ENCODE measurements at places on chromosomes 2 and 18.

DNA sequence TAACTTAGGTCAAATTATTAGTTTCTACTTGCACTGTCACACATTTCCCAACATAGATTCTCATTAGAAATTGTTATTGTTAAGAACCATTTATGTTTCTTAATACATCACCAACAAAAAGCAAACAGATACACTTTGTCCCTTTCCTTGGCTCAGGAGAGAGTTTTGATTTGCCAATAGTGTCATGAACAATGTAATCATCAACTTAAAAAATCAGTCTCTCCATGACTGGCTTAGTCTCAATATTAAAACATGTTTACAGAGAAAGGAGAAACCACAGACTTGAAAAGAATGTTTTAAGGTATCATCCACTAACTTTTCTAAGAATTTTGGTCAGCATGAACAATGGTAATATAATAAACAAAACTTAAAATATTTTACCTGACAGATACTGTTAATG lies 416.5 kb upstream of the KCNH7 start:
- no peak for DNase-seq

DNA sequence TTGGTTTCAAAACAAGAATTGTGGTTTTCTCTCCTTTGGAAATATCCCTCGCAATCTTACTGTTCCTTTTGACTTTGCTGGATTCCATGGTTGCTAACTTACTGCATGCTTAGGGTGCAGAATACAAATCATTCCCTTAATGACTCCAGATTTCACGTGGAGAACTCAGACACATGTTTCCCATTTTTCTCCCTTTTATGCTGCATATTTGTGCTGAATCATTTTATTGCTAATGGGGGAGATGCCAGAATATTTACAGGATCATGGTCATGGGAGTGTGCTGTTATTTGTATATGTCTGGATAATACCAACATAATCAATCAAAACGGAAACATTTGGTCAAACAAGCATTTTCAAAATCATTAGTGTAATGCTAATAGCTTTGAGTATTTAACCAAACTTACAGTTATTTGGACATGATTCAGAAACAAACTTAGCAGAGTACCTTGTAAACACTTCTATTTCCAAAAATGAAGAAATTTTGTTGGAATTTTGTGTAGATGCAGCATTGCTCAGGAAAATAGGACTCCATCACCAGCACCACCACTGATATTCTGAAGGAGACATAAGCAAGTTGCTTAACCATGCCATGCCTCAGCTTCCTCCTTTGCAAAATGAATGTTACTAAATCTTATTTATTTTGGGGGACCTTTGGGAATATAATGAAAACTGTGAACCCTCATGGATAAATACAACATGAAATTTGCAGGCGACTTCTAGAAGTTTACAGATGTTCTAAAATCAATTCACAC lies 122.5 kb upstream of the RND3 start:
- no peak for DNase-seq

DNA sequence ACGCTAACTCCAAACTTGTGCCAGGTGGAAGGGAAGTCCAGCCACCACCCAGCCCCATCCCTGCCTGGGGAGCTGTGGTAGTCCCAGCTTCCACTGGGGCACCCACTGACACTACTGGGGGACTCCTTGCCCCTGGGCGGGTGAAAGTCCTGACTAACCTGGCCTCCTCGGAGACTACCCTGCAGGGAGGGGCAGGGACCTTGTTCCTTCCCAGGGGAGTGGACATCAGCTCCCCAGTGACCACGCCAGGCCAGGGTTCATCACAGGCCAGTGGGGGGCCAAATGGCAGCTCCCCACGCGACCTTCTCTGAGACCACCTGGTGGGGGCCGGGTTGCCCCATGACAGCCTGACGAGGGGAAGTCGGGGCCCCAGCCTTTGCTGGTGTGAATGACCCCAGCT lies 420.0 kb upstream of the SALL3 start:
- no peak for DNase-seq

GRCh38 chr2:51387235-51387634 lies 355.3 kb upstream of the NRXN1 start:
- DNase-seq = no peak

DNA sequence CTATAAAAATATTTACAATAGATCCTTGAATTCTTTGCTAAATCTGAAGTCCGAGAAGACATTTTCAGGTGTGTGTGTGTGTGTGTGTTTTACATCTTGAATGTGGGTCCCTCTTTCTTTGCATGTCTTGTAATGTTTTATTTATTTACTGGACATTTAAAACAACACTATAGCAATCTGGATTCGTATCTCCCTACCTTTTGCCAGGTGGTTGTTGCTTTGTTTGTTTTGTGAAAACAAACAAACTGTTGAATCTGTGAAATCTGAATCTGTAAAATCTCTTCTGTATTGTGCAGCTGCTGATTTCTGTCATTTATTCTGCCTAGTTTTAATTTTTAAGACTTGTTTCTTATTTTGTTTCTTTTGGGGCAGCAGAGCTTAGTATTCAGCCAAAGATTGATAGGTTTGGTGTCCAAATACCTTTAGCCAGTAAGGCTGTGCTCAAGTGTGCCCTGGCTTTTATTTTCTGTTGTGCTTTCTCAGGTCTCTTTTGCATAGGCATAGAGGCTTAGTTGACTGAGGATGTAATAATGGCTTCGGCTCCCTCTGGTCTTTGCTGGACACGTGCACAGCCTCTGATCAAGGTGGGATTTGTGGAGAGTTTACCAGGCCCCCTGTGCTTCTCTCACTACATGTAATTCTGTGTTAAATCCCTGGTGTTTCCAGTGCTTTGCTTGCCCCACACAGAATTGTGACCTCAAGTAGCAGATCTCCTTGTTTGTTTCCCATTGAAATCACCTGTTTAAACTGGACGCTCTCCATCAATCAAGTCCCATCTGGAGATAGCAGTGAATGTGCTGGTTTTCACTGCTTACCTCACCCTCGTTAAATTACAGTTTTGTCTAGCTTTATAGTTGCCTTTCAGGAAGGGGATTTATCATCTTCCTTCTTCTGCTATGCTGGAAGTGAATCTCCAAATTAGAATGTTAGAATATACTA lies 71.1 kb downstream of the BIRC6 start:
- DNase-seq = no peak

GRCh38 chr2:134532537-134532936 lies 186.3 kb downstream of the TMEM163 start:
- no peak for DNase-seq

DNA sequence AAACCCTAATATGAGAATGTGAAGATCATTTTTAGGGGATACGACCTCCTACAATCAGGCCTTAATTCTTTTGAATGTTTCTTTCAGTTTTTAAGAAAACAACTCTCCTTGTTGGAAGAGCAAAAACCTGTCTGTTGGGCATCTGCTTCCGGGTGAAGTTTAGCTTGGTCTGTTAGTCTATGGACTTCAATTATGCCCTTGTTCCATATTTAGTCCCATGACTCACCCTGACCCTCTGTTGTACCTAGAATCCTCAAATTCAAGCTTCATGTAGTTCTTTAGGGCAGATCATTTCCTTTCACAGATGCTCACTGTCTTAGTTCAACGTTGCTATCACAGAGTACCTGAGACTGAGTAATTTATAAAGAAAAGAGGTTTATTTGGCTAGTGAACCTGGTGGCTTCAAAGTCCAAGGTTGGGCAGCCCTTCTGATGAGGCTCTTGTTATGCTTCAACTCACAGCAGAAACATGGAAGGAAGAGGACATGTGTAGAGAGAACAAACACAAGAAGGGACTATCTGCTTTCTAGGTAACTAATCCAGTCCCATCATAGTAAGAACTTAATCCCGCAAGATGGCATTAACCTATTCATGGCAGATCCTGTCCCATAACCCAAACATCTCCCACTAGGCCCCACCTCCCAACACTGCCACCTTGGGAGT lies 82.5 kb upstream of the SERPINE2 start:
- DNase-seq = no peak

DNA sequence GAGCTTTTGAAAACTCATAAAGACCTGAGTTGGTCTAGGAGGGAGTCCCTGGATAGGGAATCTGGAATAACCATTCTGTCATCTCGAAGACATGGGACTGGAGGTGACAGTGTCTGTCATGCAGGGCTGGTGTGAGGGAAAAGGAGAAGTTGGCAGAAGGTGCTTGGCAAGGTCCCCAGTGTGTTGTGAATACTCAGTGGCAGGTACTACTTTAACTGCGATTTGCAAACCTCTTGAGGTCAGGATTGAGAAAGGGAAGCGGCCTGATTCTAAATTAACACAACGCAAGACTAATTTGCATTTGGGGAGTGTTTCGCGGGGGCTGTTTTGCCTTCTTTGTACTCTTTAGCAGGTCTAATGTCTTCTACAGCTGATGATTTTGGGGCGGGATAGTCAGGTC lies 77.0 kb upstream of the TMEM200C start:
- no peak for DNase-seq

DNA sequence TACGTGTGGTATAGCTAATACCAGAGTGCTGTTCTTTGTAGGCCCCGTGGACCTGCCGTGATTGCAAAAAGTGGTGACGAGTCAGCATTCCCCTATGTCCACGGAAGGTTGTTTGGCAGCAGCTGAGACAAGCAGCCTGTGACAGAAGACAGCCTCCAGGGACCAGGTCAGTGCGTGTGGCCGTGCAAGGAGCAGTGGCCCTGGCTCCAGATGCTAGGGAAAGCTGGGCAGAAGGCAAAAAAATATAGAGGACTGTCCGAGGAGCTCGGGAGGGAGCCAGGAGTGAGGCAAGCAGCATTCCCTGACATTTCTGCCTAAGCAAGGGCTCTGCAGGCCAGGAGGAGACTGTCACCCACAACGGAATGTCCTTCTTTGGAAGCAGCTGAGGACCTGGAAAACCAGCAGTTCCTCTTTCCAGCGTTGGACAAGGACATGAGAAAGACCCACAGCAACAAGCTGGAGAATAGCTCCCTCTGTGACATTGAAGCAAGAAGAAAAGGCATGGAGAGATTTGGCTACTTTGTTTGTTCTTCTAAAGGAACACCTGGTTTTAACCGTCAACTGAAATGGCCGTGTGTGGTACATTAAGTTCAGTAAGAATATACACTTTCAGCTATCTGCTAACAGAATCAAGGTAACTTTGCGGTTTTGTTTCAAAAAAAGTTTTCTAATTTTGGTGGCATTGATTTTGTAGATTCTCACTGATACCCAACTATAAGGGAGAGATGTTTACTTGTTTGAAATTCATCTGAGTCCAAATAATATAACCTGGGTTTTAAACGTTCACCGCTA lies 58.3 kb downstream of the NPAS2 start:
- no peak for DNase-seq

- DNase-seq = no peak
Measured at GRCh38 chr2:170087413-170087793, 90.5 kb upstream of the MYO3B start.

DNA sequence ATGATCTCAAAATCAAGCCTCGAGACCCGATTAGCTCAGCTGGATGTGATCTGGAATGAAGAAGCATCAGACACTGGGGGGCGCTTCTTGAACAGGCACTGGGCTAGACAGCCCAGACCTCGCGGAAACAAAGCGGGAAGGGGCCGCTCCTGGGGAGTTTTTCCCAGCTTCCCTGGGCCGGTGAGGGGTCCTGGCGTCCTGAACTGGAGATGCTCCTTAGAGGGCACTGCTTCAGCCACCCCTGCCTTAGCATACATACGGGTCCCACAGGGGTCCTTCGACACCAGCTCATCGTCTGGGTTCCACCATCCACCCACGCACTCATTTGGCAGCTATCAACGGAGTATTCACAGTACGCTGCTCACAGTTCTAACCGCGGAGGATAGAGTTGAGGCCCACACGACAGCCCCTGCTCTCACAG lies 146.7 kb downstream of the TSN start:
- DNase-seq = peak; percentile 24

DNA sequence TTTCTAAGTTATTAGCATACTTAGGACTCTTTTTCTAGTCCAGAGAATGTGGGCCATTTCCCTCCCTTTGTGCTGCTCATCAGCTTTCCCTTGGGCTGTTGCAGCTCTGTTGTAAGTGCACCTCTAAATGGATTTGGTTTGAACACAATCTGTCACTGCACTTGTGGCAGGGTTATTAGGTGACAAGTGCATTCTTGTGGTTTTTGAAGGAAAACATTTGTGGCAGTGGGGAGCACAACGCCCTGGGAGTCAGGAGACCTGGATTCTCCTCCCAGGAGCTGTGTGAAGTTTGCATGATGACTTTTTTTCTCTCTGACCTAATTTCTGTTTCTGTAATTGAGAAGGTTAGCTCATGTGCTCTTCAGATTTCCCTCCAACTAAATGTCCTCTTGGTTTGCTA lies 630.9 kb upstream of the FAM98A start:
- DNase-seq = no peak

DNA sequence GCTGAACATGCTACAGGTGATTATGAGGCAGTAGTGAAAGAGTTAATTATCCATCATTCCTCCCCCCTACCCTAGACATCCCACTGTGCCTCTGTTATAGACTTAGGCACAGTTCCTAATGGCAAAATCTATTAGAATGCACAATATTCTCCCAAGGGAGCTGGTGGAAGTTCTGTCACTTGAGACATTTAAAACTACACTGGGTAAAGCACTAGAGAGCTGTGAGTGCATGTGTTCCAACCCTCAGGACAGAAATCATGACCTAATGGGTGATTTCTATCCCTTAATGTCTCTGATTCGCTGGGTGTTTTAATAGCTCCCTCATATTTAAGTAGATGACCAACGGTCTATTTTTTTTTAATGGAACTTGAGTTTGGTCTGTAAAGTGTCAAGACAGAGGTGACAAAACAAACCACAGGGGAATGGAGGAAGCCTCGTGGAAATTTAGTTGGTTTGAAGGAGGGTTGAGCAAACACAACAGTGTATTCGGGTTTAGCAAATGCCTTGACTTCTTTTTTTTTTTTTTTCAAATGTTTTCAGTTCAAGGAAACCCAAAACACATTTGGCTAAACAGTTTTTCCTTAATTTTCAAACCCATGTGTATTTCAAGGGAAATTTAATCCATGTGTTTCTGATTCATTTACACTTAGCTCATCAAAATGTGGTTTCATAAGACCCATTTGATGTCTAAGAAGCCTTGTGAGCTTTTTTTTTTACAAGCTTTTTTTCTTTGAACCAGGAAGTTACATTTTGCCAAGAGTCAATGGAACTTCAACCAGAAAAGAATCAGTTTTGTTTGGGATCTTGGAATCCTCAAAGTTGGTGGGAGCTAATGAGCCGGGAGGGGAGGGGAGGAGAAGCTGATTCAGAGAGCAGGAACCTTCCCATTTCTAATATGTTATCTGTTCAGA lies 665.1 kb upstream of the ZEB2 start:
- DNase-seq = no peak

- DNase-seq = no peak
Measured at GRCh38 chr2:468648-469336, 180.9 kb upstream of the ALKAL2 start.
